ENCODE measurements at places on chromosomes 12 and 14.

GRCh38 chr12:56078931-56079722, 838 bp upstream of the ERBB3 start:
- DNase-seq = peak; percentile 72

DNA sequence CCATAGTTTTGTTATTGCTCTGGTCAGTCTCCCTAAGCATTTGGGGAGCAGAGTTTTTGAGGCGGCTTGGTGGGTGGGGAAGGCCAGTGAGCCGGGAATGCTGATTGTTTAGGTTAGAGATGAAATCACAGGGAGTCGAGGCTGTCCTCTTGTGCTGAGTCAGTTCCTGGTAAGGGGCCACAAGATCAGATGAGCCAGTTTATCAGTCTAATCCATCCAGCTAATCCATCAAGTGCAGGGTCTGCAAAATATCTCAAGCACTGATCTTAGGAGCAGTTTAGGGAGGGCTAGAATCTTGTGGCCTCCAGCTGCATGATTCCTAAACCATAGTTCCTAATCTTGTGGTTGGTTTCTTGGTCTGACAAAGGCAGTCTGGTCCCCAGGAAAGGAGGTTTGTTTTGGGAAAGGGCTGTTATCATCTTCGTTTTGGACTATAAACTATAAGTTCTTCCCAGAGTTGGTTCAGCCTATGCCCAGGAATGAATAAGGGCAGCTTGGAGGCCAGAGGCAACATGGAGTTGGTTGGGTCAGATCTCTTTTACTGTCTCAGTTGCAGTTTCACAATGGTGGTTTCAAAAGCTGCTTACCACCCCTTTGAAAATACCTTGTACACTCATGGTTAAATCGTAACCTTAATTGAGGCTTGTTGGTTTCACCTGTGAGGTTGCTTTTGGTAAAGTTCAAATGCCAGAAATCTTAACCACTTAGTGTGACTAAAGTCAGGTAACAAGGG, 33.6 kb upstream of the HIGD1C start:
- no peak for DNase-seq

DNA sequence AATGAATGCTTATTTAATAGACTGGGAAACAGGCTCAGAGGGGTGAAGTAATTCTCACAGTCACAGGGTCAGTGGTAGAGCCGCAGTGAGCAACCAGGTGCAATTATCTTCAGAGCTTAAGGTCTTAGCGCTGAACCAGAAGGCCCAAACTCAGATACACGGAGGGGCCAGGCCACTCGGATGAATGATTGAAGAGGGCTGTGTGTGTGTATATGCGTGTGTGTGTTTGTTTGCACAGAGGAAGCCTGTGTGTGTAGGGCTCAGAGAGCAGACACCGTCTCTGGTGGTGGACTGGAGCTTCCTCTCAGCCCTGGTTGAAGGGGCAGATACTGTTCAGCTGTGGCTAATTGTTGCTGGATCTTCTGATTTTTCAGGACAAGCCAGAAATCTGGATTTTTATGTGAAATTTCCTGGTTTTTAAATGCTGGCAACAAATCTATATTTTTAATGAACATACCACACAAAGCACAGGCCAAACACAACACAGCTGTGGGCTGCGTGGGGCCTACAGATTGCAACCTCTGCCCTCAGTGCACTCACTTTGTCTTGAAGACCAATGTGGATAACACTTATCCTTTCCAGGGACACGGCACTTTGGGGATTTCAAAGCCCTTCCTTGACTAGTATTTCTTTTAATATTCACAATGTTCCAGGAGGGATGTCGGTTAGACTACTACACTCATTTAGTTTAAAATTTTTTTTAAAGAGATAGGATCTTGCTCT, 94.5 kb upstream of the NRXN3 start:
- DNase-seq = no peak

- DNase-seq = peak; percentile 24
These were observed 55.9 kb upstream of the TMCC3 start for GRCh38 chr12:94706250-94706661.

- DNase-seq = no peak
These were observed 2.1 kb upstream of the GPD1 start for GRCh38 chr12:50101663-50102062.

- peak; percentile 79 for DNase-seq
These were observed 13.2 kb downstream of the PXN start for GRCh38 chr12:120252071-120252906.

GRCh38 chr12:49651855-49652254, 28.5 kb downstream of the PRPF40B start:
- DNase-seq = no peak

- DNase-seq = no peak
These were observed 34.6 kb downstream of the ADGRD1 start for GRCh38 chr12:130988261-130988660.

DNA sequence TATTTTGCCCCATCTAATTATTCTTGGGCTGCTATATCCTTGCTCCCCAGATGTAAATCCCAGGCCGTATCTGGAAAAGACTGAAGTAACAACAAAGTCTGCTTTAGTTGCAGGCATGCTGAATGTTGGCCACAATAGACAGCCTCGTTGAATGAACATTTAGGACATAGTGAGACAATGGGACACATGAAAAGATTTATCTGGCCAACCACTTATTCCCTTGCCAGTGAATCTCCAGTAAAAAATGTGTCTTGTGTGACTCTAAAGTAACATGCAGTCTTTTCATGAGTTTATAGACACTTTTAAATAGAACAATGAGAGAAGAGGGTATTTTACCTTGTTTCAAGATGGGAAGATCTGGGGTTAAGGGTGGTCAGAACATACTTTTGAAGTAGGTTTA, 60.2 kb upstream of the STXBP6 start:
- DNase-seq = no peak

- no peak for DNase-seq
These were observed 459.1 kb upstream of the FOXG1 start for GRCh38 chr14:28307506-28307905.

- DNase-seq = peak; percentile 57
These were observed 1.2 kb downstream of the DUSP16 start for GRCh38 chr12:12561371-12562015.

- no peak for DNase-seq
These were observed 43.6 kb downstream of the HCAR2 start for GRCh38 chr12:122659579-122659978.

DNA sequence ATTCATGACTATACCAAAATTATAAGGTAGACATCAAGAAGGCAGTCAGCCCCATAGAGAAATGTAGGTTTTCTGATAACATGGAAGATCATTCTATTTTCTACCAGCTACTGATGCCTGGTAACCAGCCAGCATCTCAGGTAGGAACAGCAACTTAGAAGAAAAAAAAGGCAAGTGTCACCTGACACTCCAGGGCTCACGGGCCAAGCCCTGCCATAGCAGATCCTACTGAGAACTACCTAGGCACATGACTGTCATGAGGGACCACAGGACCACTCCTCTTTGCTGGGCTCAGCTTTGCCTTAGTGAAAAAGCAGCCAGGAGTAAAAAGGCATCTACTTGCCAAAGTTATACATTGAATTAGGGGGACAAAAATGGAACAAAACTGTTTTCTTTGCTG, 33.4 kb downstream of the CORO1C start:
- no peak for DNase-seq

- no peak for DNase-seq
These were observed 24.2 kb upstream of the RNASE3 start for GRCh38 chr14:20866963-20867362.

- no peak for DNase-seq
These were observed 121.8 kb downstream of the SUDS3 start for GRCh38 chr12:118498171-118498570.

GRCh38 chr12:96335270-96335669, 65.0 kb downstream of the CDK17 start:
- DNase-seq = no peak

- no peak for DNase-seq
These were observed 6.0 kb downstream of the STYX start for GRCh38 chr14:52735921-52736489.

- DNase-seq = no peak
These were observed 5.9 kb downstream of the PXN start for GRCh38 chr12:120259418-120260202.

DNA sequence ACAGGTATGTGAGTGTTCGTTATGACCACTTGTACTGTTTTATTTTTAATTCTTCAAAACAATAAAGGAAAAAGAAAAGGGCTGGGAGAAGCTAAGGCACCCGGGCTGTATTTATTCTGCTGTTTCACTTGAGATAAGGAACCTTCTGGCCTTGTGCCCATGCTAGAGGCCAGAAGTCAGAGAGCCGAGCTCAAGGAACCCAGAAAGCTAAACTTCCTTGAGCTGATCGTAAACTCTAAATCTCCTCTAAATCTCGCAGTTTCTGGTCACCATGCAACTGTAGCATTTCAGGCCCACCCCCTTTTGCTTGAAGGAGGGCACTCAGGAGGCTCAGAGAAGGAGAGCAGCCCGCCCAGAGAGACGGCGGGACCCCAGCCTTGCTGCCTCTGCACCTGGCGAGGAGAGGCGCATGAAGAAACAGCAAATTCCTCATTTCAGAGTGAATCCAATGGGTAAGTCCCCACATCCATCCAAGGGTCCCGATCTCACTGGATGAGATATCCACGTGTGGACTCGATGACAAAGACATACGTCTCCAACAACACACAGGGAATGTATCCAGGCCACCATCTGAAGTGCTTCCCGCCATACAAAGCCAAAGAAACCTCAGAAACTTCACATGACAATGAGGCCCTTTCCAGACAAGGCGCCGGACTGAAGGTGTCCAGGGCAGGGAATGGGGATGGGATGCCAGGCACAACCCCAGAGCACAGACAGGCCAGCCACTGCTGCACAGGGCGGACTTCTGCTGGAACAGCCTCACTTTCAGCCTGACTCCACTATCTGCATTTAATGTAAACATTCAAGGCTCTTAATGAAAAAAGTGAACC, 14.6 kb downstream of the CCDC88C start:
- DNase-seq = no peak

- DNase-seq = no peak
These were observed 27.6 kb downstream of the HELB start for GRCh38 chr12:66329941-66330340.

GRCh38 chr12:75611041-75611440, 99.6 kb upstream of the KRR1 start:
- DNase-seq = no peak

- DNase-seq = no peak
These were observed 932 bp downstream of the ADCY6 start for GRCh38 chr12:48787791-48788523.

GRCh38 chr12:10716277-10716676, 6.8 kb downstream of the YBX3 start:
- DNase-seq = no peak

GRCh38 chr14:96584199-96584906, 82.2 kb downstream of the PAPOLA start:
- DNase-seq = peak; percentile 52

- no peak for DNase-seq
These were observed 84.9 kb upstream of the ADAMTS20 start for GRCh38 chr12:43636725-43637463.

- DNase-seq = peak; percentile 48
These were observed 12.4 kb downstream of the MGST1 start for GRCh38 chr12:16359512-16360491.

- no peak for DNase-seq
These were observed 59.2 kb downstream of the TRIM9 start for GRCh38 chr14:51035611-51036192.

- no peak for DNase-seq
These were observed 2.3 kb upstream of the CD69 start for GRCh38 chr12:9763025-9763424.

DNA sequence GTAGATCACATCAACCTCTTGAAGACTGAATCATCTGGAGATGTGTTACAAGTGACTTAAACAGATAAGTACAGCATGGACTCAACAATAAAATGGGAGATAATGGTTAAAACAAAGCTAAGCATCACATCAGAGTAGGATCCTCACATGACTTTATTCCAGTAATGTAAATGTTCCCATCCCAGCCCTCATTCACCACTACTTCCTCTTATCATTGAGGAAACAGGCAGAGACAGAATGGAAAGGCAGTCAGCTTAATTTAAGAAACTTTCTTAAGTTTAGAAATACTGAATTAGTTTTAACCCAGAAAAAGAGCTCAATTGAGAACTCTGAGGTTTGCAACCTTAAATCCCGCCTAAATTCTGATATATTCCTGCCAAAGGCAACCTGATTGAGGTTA, 1.2 kb upstream of the ALG10 start:
- DNase-seq = no peak

DNA sequence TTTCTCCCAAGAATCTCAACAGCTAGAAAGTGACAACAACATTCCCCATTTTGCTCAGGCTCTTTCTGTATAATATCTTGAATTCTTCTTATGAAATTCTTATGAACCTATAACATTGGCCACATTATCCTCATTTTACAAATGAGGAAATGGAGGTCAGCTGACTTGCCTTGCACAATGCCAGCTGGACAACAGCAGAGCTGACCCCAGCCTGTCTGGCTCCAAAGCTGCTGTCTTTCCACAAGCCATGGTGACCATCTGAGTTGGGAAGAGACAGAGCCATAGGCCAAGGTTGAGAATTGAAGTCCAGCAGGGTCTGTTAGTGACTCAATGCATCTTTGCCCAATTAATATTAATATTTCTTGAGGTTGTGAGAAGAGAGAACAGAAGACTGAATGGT, 87.3 kb downstream of the KSR2 start:
- no peak for DNase-seq

DNA sequence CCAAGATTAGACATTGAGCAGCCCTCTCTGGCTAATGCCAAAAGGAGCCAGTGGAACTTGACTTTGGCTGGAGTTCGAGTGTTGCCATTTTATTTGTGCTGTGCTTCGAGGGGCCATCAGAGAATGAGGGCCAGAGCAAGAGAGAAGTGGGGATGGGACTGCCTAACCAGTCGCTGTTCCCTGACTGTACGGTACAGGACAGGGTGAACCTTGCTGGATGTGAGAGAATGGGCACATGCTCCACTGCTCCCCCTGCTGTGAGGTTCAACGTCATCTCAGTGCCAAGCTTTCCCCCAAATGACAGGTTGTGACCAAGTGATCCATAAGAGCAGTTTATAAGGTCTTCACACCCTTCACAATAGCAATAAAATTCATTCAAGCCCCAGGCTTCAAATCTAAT, 55.1 kb upstream of the BCL11B start:
- no peak for DNase-seq

DNA sequence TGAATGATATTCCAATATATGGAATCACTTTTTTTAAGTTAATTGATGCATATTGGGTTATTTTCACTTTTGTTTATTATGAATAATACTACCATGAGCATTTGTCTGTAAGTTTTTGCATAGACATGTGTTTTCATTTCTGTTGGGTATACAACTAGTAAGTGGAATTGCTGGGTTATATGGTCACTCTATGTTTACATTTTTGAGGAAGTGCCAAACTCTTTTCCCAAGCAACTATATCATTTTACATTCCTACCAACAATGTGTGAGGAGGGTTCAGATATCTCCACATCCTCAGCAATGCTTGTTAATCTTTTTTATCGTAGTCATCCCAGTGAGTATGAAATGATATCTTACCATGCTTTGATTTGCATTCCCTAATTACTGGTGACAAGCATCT, 64.0 kb downstream of the MON2 start:
- no peak for DNase-seq

Data from activated CD4-positive, alpha-beta T cell treated with anti-CD3 and anti-CD28 coated beads for 48 hours (primary cell).